ENCODE measurements at places on chromosomes 6 and 20.

GRCh38 chr6:137688230-137688971 lies 178.7 kb upstream of the TNFAIP3 start:
- DNase-seq: no peak

GRCh38 chr20:25421102-25421501 lies 13.6 kb downstream of the GINS1 start:
- DNase-seq: no peak

DNA sequence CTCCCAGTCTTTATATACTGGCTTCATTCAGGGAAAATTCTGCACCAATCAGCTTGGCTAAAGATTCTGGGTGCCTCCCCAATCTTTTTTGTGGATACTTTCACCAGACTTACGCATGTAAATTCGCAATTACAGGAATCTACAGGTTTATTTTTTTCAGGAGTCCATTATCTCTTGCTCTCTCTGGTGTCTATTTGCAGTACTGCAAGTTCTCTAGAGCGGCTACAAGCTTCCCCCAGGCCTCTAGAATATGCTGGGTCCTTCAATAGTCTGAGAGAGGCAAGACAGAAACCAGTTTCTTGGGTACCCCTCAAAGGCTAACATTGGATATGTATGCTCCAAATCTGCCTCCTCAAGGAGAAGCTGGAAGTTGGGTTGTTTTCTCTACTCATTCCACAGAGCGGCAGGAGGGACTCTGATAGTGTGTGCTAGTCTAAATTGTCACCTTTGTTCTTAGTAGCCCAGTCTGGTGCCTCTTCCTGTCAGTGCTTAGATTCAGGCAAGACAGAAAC lies 58.5 kb downstream of the SUN5 start:
- peak; percentile 9 for DNase-seq

- DNase-seq: peak; percentile 97
Observed at GRCh38 chr6:27814665-27815424, 97.4 kb downstream of the OR2B2 start.

- no peak for DNase-seq
Observed at GRCh38 chr6:98041921-98042320, 758.9 kb upstream of the MMS22L start.

DNA sequence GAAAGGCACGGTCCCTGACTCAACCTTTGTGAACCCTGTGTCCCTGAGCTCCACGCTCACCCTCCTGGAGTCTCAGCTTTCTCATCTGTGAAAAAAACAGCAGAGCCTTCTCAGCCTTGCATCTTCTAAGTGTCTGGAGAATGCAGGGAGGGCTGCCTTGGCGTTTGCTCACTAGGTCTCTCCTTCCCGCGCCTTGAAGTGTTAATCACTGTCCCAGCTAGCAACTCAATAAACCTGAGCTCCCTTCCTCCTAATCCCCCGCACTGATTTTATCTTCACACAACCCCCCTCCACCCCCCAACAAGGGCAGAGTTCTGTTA lies 34.9 kb upstream of the FOXC1 start:
- DNase-seq: no peak

- DNase-seq: no peak
Observed at GRCh38 chr6:125867483-125867942, 76.8 kb downstream of the NCOA7 start.

DNA sequence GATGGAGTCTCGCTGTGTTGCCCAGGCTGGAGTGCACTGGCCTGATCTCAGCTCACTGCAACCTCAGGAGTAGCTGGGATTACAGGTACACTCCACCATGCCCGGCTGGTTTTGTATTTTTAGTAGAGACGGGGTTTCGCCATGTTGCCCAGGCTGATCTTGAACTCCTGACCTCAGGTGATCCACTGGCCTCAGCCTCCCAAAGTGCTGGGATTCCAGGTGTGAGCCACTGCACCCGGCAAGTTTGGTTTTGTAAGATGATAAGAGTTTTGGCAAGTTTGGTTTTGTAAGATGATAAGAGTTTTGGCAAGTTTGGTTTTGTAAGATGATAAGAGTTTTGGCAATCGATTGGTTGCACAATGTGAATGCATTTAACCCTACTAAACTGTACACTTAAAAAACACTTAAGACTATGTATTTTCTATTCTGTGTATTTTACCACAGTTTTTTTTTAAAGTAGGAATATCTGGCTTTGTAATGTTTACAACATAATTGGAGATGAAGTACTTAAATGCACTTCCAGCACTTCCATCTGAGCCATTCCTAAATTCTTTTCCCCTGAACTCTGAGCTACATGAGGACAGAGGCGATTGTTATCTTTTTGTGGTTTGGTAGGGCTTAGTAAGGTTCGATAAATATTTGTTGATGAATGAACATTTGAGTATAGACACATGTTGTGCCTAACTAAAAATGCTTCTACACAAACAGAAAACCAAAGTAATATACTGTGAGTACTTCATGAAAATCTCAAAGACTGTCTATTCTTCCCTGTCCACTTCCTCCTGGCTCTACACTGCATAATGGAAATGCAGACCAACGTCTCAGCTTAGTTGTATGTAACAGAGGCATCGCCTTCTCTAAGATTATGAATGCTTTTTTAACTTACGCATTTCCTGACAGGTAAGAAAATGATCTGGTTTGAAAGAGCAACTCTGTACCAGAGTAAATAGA lies 18.8 kb downstream of the SAMHD1 start:
- no peak for DNase-seq

DNA sequence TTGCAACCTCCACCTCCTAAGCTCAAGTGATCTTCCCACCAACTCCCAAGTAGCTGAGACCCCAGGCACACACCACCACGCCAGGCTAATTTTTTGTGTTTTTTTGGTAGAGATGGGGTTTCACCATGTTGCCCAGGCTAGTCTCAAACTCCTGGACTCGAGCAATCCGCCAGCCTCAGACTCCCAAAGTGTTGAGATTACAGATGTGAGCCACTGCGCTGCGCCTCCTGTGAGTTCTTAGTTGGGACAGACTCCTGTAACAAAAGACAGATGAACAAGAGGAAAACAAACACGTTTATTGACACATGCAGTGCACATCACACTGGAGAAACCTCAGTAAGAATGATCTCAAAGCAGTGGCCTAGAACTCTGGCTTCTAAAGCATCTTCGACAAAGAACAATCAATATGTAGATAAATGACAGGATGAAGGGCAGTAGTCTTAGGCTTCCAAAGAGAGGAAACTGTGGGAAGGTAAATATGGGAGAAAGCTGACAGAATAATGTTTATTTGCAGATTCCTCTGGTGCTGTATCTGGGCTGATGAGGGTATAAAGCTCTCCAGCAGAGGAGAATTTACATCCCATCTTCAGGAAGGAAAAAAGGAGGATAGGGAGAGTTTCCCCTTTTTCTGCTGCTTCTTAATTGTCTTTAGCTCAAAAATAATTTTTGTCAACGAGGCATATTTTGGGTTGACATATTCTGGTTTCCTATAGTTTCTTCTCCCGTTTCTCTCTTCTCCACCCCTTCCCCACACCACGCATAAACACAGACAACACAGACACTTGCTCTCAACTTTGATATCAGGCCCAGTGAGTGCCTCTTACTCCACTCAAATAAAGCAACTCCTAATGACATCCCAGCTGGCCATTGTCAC lies 84.7 kb upstream of the TNFAIP3 start:
- no peak for DNase-seq

- DNase-seq: peak; percentile 65
Observed at GRCh38 chr6:44234101-44235025, 11.0 kb downstream of the SLC29A1 start.
